ENCODE measurements at places on chromosomes 11 and 22. TPM values are rescaled to one million over a fixed set of nuclear protein-coding genes. Genes with fewer than 3 reads are reported as not detected.

The PAMR1 gene
- 13.2 TPM for polyA plus RNA-seq

- no peak for DNase-seq
These were observed 160.9 kb downstream of the TBC1D22A start for GRCh38 chr22:46923394-46923793.

The TRIM48 gene
- not detected for polyA plus RNA-seq

GRCh38 chr11:10658621-10659338 is 34.8 kb downstream of the IRAG1 start:
- no peak for DNase-seq

The XKR3 gene
- polyA plus RNA-seq, result 12.0 TPM

DNA sequence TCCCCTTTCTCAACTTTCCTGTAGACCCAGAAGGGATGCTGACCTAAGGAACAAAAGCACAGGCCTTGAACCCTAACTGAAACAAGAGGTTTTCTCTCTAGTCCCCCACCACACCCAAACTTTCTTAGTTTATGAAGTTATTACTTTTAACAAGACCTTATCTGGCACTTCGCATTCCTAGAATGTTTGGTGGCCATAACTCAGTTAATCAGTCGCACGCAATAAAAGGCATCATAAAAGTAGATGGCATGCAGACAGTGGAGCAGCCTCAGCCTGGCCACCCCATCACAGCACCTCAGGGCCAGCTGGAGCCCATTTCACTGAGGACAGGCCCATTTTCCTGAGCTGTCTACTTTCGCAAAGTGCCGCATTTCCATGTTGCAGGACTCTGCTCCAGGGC is 301.9 kb downstream of the OPCML start:
- DNase-seq, result no peak

DNA sequence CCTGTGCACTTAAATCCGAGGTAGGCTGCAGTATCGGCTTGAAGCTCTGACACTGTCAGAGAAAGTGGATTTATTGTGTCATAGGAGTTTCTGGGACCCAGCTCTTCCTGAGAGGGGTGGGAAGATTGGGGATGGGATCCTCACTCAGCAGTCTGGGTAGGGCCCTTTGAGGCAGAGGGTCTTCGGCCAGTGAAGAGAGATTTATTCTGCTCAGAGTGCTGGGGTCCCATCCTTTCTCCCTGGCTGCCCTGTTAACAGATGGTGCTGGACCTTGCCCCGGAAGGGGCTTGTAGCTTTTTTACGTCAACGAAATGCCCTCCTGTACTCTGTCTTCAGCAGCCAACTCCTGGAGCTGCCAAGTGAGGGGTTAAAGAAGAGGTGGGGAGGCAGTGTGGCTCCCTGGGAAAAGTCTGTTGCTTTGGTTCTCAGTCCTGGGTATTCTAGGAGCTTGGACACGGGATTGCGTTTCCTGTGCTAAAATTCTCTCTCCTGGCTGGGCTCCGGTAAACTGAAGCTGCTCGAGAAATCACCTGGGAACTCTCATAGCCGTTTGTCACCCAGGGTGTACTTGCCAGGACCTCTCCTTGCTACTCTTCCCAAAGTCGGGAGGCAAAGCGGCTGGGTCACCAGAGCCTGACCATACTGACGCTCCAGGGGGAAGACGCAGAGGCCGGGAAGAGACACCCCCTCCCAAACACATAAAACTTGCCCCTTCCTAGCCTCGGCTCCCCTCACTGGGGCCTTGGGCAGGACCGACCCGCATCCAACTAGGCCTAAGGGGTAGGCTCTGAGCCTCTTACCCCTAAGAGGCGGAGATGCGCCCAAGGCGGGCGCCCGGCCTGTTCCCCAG is 806 bp upstream of the SMDT1 start:
- peak; percentile 49 for DNase-seq

- DNase-seq, result peak; percentile 58
These were observed 22.5 kb downstream of the PARVB start for GRCh38 chr22:44046485-44047141.

DNA sequence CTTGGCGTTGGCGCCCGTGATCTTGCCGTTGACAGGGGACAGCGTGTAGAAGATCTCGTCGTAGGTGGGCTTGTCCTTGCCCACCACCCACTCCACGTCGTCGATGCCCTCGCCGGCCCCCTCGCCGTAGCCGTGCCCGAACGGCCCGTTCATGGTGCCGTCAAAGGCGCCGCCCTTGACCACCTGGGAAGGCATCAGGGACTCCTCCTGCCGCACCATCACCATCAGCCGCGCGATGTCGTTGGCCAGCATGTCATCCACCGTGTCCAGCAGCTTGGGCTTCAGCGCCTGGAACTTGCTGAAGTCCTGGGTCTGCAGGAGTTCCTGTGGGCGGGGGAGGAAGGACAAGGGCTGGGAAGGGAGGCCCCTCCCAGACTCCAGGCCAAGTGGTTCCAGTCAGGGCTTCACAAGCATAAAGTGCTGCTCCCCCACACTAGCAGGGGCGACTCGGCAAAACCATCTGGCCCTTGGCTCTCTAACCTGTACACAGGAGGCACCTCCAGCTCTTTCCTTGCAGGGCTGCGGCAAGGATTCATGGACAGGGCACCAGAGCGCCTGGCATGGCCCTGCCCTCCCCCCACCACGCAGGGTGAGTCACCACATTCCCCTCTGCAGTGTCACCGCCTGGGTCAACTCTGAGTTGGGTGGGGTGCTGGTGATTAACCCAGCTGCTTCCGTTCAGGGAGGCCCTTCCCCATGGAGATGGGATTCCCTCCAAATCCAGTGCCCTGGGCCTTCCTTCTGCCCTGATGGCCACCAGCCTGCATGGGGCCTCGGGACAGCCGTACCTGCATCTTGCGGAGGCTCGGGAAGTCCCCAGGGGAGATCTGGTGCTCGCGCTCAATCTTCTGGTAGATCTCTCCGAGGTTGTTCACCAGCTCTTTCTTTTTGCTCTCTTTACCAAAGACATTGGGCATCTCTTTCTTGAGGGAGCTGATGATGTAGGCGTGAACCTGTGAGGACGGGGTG is 10.4 kb upstream of the CDC42BPG start:
- no peak for DNase-seq

DNA sequence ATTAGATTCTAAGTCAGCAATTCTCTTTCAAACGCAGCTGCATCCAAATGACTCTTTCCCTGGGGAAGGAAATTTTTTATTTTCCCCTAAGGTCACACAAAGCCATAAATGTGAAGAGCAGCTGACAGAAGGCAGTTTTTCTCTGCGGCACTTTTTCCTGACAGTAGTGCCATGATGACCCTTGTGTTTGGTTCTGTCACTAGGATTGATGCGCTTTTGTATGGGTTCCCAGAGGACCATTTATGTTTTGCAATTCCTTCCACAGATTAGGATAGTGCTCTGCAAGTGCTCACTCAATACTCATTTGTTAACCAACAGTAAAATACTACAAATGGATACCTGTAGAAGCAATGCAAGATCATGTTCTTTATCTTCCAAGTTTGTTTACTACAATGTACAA is 359.6 kb upstream of the CTSC start:
- no peak for DNase-seq

The RTCB gene
- 100 TPM for polyA plus RNA-seq

DNA sequence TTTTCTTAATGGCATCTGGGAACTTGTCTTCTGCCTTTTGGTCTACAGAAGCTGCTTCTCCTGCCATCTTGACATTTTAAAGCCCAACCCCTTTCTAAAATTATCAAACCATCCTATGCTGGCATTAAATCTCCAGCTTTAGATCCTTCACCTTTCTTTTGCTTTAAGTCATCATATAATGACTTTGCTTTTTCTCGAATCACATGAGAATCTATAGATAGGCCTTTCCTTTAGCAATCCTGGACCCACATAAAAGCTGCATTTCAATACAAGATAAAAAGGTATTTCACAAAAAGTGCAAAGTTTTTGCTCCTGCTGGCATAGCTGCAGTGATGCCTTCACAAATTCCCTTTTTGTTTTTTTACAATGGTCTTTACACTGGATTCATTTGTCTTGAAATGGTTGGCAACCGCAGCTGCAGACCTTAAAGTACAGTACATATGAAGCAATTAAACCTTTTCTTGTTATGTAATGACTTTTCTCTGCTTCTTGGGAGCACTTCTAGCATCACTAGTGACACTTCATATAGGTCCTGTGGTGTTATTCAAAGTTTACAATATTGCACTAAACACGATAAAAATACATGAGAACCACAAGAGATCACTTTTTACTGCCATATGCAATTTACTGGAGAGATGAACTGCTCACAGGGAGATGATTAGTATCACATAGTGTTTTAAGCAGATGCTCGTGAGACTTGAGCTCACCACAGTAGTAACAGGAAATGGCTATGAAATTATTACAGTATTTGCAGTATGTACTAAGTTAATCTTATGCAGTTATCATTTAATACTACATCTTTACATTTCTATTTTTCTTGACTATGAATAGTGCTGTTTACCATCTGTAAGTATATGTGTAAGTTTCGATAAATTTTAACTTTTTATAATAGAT is 41.6 kb downstream of the ACER3 start:
- no peak for DNase-seq

The SCGB2A2 gene
- 0.86 TPM for polyA plus RNA-seq

DNA sequence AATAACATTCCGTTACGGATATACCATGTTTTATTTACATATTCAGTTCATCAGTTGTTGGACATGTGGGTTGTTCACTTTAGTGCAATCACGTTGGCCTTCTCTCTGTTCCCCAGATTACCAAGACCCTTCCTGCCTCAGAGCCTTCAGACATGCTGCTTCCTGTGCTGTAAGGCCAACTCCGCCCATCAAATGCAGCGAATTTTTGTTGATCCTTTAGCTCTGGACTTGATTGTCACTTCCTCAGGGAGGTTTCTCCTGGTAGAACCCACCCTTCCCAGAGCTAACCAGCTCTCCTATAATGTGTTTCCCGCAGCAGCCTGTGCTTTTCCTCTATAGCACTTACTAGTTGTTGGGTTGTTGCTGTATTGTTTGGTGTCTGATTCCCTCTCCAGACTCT is 39.4 kb downstream of the SWAP70 start:
- no peak for DNase-seq

DNA sequence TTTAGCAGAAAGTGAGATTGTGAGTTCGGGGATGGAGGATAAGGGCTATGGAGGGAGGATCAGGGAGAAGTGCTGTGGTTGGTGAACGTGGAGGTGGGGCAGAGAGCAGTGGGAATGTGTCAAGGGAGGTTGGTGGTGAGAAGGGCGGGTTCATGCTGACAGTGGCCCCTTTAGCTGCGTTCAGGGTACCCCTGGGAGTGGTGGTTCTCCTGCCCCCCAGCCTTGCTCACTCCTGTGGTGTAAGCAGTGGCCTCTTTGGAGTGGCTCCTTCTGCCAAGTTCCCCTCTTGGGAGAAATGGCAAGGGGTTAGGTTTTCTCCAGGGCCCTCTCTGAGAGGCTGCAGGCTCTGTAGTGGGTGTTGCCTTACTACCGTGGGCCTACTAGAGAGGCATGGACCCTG is 16.1 kb upstream of the NECTIN1 start:
- DNase-seq, result no peak

DNA sequence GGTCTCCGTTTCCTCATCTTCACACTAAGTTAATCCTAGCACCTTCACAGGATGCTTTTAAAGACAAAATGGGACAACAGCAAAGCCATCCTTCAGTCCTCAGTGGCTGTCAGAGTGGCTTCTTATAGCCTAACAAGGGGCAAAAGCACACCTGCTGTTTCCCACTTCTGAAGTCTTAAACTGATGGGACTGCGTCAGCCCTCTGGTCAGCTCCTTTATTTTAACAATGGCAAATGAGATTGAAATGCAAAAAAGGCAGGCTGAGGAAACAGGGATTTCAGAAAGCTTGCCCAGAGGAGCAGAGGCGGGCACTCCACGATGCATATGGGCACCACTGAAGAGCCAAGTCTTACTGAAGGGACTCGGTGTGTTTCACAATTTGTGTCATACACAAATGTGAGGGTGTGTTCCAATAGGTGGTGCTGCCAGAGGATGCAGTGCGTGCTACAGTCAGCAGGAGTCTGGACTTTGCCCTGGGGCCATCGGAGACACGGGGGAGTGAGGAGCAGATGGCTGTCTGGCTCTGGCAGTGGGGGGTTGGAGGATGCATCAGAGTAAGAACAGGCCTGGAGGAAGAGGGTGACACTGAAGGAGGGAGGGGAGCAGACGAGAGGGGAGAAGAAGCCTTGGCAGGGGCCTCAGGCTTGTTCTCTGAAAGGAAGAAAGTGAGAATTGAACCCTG is 47.3 kb downstream of the TENM4 start:
- DNase-seq, result no peak

The OR5D16 gene
- not detected for polyA plus RNA-seq

The CNIH2 gene
- 17.3 TPM for polyA plus RNA-seq

DNA sequence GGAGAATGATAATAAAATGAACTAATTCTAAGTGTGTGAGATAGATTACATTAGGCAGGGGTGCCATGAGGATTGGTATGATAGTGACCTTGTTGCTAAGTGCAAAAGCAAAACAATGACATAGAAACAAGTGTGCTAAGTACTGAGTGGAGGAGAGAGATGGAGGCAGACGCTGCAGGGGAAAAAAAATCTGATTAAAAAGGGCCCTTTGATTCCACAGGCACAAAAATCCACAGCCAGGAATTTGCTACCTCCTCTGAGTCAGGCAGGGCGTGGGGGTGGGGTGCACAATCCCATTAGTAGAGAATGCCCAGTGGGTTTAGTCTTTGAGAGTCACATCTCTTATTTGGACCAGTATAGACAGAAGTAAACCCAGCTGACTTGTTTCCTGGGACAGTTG is at the start of gene CNTF:
TSS of gene CNTF (plus strand) at position 322 of the 400 bp plus-strand sequence. CDS start 88 bp downstream, outside the sequence.
- no peak for DNase-seq

The CDPF1 gene
- 6.0 TPM for polyA plus RNA-seq

DNA sequence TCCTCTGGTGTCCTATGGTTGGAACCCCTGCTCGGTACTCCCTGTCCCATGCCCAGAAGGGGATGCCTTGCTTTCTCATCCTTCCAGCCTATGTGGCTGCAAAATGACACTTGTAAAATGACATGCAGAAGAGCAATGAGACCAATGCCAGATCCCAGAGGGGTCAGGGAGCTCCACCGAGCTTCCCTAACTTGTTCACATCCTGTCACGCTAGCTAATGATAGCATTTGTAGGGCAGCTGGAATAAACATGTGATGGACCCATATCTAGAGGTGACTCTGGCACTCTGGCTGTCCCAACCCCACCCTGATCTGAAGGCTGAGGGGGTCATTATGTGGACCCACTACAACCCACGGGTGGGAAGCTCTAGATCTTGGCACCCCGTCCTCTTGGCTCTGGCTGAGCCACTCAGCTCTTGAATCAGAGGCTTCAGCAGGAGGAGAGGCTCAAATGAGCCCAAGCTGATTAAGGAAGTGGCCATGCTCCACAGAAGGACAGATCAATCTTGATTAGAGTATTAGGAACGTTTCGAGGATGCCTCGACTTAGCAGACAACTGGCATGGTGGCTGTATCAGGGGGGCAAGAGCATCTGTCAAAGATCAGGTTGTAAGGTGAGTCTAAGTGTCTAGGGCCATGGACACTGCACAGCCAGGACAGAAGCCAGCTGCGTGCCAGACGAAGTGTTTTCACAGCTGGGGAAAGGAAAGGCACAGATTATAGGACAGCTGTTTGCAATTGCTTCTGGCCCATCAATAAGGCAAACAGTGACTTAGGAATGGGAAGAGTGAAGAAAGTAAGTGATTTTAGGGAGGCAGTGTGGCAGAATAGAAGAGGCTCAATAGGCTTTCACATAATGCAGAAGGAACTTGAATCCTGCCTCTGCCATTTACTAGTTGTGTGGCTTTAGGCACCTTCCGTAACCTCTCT is 182.8 kb downstream of the KIRREL3 start:
- DNase-seq, result no peak

GRCh38 chr22:42296381-42296853 is 26.0 kb upstream of the TCF20 start:
- DNase-seq, result peak; percentile 29
